Stimulated activated CD4-positive, alpha-beta T cell treated with anti-CD3 and anti-CD28 coated beads, Interleukin-1b, Interleukin-23, amount 100 ng/mL, for 1 hour (primary cell): ENCODE measurements at places on chromosomes 16 and 17.

DNA sequence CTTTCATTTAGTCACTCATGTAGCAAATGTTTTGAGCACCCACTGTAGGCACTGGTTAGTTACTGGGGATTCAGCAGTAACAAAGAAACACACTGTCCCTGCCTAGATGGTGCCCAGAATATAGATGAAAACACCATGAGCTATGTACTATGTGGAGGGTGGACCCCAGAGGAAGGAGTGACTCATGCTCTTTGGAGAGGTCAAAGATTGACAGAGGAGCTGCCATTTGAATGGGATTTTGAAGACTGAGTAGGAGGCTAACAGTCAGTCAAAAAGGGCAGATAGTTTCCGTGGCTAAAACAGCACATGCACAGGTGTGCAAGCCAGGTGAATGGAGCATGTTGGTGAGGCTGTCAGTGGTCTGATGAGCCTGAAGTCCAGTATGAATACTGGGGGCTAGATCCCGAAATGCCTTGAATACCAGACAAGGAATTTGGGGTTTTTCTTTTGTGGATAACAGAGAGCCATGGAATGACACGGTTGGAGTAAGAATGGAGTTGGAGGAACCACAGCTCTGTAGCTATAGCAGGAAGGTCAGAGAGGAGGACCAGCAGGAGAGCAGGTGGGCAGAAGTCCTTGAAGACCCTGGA lies 6.1 kb downstream of the IL21R start:
- no peak for DNase-seq

GRCh38 chr16:2853531-2854073 lies 4.4 kb downstream of the PRSS22 start:
- no peak for DNase-seq

DNA sequence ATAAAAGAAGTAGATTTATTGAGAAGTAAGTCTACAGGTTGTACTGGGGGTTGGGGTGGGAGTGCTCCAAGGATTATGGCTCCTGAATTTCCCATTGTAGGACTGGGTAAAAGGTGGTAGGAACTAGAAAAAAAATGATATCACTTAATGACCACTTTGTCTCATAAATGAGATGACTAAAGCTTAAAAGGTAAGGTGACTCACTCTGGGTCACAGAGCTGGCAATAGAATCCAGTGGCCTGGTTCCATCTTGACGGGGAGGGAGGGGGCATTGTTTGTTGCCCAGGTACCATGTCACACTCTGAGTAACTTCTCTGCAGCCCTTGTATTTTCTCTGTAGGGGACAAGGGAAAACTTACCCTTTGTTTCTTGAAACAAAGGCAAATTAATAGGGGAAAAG lies 126.1 kb downstream of the PITPNC1 start:
- DNase-seq = no peak

DNA sequence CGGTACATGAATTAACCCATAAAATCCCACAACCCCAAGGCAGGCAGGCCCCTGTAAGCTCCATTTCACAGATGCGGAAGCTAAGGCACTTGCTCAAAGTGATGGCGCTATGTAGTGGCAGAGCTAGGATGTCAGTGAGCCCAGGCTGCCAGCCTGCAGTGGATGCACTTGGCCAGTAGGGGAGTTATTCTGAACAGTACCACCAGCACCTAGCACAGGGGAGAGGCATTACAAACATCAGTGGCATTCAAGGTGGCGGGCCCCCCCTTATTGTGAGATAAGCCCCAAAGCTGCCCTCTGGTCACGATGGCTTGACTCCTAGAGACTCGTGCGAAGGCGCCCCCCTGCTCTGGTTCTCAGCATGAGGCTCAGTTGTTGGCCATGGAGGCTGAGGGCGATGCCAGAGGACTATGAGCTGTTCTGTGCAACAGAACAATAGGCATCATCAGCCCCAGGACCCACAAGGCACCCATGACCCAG lies 33.8 kb downstream of the GTF3C1 start:
- DNase-seq = no peak

- no peak for DNase-seq
These were observed 11.4 kb upstream of the MC1R start for GRCh38 chr16:89907055-89907814.

GRCh38 chr17:1742371-1743087 lies at the start of gene SERPINF2:
Gene SERPINF2, plus strand, starts transcription at chr17:1742871. Its CDS starts 2,125 bp downstream, at chr17:1744996.
- no peak for DNase-seq

DNA sequence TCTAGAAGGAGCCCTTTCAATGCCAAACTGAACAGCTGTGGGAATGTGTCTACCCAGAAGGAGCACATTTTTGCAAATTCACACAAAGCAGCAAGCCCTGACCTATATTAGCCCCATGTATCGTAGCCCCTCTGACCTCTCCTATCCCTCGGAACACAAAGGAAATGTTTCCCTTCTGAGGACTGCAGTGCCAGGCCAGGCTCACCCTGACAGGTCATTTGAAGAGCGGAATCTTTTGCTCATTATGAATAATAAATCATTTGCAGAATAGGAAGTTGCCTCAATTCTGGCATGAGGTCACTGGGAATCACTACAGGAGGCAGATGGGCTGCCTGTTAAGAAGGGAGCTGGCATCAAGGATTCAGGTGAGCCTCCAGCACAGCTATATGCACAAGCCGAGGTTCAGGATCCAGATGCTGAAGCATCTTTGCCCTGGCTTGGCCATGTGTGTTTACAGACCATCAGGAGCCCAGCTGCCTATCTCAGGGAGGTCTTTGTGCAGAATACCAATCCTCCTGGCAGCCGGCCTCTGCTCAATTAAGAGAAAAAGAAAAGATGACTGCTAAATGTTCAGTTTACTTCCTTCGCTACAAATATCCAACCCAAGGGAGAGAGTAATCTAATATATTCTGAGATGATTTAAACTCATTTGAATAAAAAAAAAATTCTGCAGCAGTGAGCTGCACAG lies 119.4 kb downstream of the USP31 start:
- no peak for DNase-seq

- DNase-seq = no peak
These were observed 10.6 kb upstream of the C1QTNF8 start for GRCh38 chr16:1106659-1107058.

DNA sequence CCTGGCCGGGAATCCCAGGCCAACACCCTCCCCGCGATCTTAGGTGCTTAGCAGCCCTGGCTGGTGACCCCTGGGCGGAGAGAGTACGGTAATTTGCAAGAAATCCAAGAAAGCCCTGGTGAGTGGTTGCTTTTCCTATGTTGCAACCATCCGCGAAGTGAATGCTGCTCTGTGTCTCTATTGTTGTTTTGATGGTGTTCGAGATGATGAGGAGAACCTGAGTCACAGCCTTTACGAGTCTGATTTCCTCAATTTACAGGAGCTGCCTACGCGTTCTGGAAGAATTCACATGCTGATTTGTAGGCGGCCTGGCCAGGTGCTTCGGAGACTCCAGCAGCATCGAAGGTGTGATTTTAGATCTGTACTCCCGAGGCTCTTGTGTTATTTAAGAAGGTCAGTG lies 63.3 kb downstream of the TMEM235 start:
- DNase-seq = no peak

DNA sequence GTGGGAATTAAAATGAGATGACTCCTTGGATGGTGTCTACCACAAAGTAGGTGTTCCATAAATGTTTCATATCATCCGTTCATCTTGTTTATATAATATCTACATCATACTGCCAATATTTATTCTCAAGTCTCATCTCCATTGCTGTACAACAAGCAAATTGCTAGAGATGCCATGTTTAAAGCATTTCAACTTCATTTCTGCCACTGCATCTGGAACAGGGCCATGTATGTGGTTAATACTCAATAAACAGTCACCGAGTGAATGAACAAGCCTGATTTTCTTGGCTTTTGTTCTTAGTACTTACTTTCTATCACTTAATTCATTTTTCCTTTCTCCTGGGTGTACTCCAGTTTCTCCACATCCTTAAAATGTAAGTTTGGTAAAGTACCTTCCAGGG lies 107.6 kb downstream of the KCNJ2 start:
- no peak for DNase-seq
